ENCODE measurements at places on chromosomes 5 and 9.
A peak's percentile ranks its signal among the peaks of the same experiment; 100 is the strongest.

- DNase-seq: no peak
Observed at GRCh38 chr9:135242406-135242805, 154.9 kb downstream of the OLFM1 start.

DNA sequence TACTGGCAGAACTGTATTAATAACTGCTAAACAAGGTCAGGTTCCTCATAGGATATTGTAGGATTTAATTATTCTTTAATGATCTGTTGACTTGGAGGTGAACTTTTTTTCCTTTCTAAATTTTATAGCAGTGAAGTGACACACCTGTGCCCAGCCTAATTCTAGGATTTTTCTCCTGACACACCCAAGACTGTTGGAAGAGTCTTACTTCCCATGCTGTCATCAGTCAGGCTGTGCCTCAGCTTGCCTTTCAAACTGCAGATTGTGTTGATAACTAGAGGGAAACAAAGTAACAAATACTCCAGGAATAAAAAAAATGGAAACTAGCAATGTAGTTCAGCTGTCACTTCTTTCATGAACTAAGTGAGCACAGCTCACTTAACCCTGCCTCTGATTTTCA, 22.0 kb downstream of the OTULIN start:
- peak; percentile 46 for DNase-seq

DNA sequence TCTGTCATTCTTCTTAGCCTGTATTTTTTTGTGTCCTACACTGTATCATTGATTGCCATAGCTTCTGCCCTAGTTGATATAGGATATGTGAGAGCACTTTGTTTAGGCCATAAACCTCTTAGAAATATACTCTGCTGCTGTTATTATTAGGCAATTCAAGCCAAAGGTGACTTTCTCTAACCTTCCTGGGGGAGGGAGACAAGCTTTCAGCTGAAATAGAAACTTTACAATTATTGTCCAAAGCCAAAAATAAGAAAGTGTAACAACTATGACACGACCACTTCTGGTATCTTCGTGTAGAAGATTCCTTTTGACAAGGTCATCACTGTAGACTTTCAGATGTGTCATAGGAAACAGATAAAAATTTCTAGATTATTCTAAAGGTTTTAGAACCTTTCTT, 12.2 kb upstream of the CSNK1A1 start:
- no peak for DNase-seq

DNA sequence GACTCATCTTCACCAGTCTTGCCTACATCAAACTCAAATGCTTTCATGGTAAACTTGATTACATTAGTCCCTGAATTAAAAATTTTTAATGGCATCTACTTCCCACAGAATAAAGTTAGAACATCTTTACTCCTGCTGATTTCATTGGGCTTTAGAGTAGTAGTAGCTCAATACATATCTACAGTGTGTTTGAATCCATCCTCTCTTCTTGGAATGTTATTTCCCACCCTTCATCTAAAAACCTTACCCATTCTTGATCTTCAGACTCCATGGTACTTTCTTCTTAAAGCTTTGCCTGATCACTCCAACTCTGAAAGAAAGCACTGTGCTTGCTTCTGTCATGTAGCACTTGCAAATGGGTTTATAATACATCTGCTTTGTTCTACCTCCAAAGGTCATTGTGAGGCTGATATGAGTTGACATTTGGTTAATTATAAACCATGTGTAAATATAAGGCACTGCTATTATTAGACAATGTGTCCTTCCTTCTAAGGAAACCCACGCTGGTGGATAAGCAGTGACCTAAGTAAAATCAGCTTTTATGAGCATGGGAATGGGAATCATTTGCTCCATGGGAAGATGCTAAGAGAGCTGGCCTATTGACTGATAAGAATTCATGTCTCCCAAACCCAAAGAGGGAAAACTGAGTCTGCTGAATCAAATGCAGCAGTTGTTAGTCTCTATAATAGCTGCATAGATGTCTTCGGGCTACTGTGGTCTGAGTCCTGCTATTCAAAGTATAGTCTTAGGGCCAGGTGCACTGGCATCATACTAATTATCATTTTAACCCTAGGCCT, 7.5 kb upstream of the PRLR start:
- DNase-seq: no peak

GRCh38 chr5:148268566-148268965, at the start of gene SPINK13:
Gene SPINK13, plus strand, starts transcription at chr5:148268794. Its CDS starts 1,279 bp downstream, at chr5:148270073.
- DNase-seq: peak; percentile 65

- DNase-seq: no peak
Observed at GRCh38 chr9:93565089-93565488, 11.3 kb upstream of the PHF2 start.

- no peak for DNase-seq
Observed at GRCh38 chr9:126885131-126885641, 24.7 kb downstream of the ZBTB34 start.

- no peak for DNase-seq
Observed at GRCh38 chr5:142670804-142671203, 15.1 kb downstream of the FGF1 start.

DNA sequence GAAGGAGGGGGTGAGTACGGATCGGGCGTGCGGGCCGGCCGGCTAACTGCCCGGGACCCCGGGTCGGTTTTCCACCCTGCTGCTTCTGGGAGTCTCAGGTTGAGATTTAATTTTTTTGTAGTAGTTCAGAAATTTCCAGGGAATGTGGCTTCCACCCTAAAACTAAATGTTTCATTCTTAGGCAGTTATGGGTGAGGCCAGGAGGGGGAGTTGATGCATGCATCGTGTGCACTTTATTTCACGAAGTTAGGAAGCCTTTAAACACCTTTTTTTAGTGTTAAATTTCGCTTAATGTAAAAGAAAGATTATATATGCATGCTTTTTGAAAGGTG, 905 bp downstream of the CDK9 start:
- DNase-seq: no peak

Data from epithelial cell of prostate (primary cell).